CD4-positive, alpha-beta T cell (primary cell): ENCODE measurements at places on chromosomes 5 and 9. TPM values are rescaled to one million over a fixed set of nuclear protein-coding genes. Genes with fewer than 3 reads are reported as not detected.

GRCh38 chr5:138275379-138275782 lies 960 bp upstream of the GFRA3 start:
- DNase-seq, result no peak

DNA sequence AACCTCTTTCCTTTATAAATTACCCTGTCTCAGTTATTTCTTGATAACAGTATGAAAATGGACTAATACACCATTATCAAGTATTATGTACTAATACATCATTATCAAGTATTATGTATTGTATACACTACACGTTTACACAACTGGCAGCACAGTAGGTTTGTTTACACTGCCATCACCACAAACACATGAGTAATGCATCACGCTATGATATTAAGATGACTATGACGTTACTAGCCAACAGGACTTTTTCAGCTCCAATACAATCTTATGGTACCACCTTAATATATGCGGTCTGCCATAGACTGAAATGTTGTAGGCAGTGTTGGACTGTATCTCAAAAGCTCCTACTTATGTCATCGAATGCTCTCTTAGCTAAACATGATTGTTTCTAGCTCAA lies 28.2 kb downstream of the PRELID2 start:
- DNase-seq, result no peak

GRCh38 chr9:137123468-137123837 lies 8.9 kb upstream of the DPP7 start:
- no peak for DNase-seq

DNA sequence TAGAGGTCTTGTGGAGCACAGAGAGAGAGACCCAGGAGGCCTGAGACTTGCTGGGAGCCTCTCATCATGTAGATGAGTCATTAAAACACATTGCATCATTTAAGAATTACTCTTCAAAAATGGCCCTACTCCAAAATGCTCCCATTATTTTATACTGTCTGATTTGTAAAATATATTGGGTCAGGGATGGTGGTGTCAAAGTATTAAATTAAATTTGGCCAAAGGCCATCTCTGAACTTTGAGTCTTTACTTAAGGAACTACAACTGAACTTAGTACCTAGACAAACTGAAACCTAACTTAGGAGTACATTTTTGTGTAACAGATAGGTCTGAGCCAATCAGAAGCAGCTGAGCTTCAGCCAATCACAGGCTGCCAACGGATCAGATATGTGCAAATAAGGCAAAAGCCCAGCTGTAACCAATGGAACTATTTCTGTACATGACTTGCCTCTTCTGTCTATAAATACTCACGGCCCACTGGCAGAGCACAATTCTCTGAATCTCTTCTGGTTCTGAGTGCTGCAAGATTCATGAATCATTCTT lies 657.2 kb downstream of the TLE1 start:
- DNase-seq, result no peak

- DNase-seq, result no peak
These were observed 3.4 kb upstream of the SPINK4 start for GRCh38 chr9:33236571-33236970.

- no peak for DNase-seq
These were observed 68.8 kb downstream of the SLC44A1 start for GRCh38 chr9:105313238-105313637.

DNA sequence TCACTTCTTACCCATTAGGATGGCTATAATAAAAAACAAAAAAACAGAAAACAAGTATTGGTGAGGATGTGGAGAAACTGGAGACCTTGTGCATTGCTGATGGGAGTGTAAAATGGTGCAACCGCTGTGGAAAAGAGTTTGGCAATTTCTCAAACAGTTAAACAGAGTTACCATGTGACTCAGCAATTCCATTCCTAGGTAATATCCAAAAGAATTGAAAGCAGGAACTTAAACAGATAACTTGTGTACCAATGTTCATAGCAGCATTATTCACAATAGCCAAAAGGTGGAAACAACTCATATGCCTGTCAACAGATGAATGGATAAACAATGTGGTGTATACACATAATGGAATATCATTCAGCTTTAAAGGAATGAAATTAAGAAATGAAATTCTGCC lies 28.9 kb downstream of the DCP2 start:
- no peak for DNase-seq

DNA sequence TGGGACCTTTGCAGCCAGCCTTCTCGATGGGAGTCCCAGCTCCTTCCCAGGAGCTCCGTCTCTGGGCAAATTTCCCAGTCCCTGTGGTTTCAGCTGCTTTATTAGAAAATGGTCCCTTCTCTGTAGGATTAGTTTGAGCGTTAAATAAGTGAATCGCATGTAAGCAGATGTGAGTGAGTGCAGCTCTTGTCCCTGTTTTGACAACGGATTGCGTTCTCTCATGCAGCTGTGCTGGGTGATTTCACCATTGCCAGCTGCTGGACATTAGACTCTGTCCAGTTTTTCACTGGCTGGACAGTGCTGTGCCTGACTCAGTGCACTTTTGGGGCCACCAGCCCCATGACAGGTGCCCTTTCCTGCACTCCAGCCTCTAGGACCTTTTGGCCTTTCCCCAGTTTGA lies 11.6 kb upstream of the CEL start:
- DNase-seq, result no peak

GRCh38 chr5:155926031-155926430 lies 400.9 kb upstream of the SGCD start:
- DNase-seq, result no peak

DNA sequence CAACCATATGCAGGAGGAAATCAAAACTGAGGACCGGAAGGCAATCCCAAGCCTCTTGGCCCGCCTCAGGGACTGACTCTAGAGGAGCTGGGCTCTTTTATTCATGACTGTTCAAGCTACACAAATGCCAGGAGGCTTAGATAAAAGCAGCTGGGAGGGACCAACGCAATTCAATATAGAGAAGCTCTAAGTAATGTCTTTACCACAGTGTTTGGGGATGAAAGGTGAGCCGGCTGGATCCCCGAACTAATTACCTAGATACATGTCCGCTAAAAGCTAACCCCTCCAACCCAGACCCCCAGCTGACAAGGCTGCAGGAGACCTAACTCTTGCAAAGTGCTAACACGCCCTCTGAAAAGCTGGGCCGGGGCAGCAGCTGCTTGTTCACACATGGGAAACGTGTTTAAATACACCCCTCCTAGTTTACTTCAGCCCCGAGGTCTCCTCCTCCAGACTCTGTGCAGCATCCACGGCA lies 67.5 kb downstream of the TLE1 start:
- DNase-seq, result no peak

DNA sequence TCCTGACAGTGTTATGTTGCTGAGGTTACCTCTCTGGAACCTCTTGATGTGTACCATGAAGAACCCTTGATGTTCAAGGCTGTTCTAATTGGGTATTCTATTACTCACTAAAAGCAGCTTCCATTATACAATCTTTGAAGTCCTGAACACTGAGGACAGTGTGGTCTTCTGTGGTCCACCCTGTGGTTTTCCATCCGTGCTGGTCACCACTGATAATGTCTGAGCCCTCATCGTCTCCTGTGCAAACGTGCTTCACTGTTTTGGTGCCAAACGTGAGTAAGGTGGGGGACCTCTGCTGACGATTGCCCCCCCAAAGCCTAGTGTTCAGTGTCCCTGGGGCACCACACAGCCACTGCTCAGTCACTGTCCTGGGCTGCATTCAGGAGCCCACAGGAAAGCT lies 259.7 kb upstream of the ANKRD55 start:
- no peak for DNase-seq

DNA sequence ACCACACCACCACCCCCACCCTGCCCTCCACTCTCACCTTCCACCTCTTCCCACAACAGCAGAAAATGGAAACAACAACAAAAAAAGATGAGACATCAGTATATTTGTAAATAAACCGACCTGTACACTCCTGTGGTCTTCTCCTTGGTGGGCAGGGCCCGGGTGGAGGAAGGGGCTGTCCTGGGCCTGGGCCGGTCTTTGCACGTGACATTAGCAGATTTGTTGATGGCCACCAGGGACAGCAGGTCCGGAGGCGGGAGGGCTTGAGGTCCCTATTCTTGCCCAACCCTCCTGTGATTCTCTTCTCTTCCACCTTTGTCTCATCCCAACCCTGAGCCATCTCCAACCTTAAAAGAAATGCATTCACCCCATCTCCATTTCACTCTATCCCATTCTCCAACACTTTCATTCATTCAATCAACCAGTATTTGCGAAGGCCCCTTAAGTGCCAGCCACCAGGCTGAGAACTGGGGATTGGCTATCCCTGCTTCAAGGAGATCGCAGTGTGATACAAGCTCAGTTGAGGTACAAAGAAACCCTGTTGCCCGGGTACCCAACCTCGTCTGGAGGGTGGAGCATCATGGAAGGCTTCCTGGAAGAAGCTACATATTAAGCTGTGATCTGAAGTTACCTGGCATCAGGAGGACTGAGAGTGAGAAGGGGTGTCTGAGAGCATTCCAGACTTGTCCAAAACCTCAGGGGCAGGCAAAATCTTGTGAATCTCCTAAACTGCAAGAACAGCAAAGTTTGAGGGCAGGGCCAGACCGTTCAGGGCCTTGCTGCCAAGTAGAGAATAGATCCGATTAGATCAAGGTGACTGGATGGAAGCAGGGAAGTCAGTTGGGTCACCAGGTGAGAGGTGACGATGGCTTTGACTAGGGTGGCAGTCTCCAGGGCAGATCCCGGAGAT lies 87.4 kb downstream of the LMX1B start:
- DNase-seq, result no peak

The RABEPK gene
- total RNA-seq, result 6.8 TPM

The PCDHB9 gene
- total RNA-seq, result not detected
